ENCODE measurements at places on chromosomes 3 and 15.

- no peak for DNase-seq
Measured at GRCh38 chr3:110199588-110199943, 862.2 kb upstream of the DPPA4 start.

- no peak for DNase-seq
Measured at GRCh38 chr15:78125267-78125666, 6.0 kb downstream of the CIB2 start.

GRCh38 chr3:1446531-1446930 is 353.7 kb downstream of the CNTN6 start:
- no peak for DNase-seq

DNA sequence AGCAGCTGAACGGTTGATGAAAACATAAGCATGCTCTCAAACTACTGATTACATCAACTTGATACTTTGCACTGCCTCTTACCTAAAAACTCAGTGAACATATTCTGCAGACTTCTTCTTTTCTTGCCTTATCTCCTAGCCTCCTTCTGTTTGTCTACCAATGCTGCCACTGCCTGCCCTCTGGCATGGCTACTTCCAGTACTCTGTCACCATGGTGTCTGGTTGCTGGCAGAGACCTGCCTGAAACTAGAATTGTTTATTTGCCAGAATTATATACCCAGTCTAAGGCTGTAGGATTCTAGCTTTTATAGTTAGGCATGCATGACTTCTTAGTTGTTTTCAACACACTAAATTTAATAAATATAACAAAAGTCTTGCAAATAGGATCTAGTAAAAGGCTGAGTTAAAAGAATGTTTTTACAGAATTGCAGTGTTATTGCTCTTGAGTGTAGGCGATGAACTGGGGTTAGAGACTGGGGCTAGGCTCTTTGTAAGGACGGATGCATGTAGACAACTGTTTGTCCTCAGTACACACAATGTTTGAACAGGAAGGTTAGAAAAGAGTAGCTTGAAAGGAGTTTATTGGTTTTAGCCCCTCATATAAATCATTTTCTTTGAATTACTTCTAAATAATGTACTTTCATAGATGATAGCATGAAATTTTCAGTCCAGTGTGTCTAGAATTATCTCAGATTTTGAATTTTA is 116.3 kb downstream of the KCNAB1 start:
- DNase-seq, result peak; percentile 28

Measured in SHP77 (cell line).